SW 1271 (cell line): ENCODE measurements at places on chromosomes 1 and 21.

- DNase-seq: no peak
These were observed 23.4 kb upstream of the TDRD10 start for GRCh38 chr1:154478639-154479038.

DNA sequence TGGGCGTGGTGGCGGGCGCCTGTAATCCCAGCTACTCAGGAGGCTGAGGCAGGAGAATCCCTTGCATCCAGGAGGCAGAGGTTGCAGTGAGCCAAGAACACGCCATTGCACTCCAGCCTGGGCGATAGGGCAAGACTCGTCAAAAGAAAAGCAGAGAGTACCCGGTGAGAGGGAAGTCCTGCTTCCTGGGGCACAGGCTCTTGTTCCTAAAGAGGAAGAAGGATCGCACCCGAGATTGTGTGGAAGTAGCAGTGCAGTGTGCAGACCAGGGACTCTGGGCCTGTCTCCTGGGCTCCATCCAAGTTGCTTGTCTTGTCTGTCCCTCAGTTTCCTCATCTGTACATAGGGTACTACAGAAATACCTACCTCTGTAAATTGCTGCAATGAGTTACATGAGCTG, 29.6 kb downstream of the NBPF3 start:
- no peak for DNase-seq

GRCh38 chr1:165696625-165697100, 1.7 kb downstream of the ALDH9A1 start:
- DNase-seq: no peak

DNA sequence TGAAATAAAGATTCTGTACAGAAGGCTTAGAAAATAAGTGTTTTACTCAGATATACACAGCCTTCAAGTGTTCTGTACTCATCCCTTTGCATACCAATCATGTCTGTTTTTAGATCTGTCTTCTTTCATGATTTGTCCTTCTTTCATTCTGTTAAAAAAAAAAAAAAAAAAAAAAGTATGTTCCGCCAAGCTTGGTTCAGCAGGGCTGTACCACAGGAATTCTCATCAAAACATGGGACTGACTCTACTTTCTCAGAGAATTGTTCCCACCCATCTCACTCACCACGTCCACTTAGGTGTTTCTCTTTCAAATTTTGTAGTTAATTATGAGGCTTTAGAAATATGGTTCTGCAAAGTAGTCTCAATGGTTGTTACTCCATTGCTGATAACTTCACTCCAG, 119.0 kb downstream of the AK5 start:
- no peak for DNase-seq

GRCh38 chr1:59919746-59920145, 6.8 kb downstream of the CYP2J2 start:
- no peak for DNase-seq

- no peak for DNase-seq
These were observed 31.4 kb upstream of the OLIG2 start for GRCh38 chr21:32994305-32994704.

GRCh38 chr1:58802640-58803399, 19.0 kb upstream of the JUN start:
- no peak for DNase-seq

- DNase-seq: no peak
These were observed 32.1 kb downstream of the URB2 start for GRCh38 chr1:229657993-229658755.

GRCh38 chr21:31766899-31767298, 35.0 kb upstream of the SCAF4 start:
- no peak for DNase-seq

GRCh38 chr1:74463333-74463988, 49.0 kb downstream of the LRRC53 start:
- DNase-seq: no peak

GRCh38 chr1:227948493-227949260, 945 bp upstream of the WNT9A start:
- no peak for DNase-seq

GRCh38 chr1:90876101-90876500, 145.7 kb downstream of the ZNF644 start:
- DNase-seq: no peak

DNA sequence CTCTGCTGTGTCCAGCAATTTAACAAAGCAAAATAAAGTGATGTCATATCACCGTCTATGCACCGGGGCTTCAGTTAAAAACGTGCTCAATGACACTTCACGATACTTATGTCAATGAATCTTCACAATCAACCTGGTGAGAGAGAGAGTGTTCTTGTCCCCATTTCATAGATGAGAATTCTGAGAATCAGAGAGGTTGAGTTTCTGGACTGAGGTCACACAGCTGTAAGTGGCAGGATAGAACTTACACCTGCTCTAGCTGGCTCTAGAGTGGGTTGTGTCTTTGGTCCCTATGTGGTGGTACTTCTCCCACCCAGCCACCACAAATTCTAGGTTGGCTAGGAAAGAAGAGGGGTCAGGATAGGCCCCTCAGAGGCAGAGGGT, 5.2 kb downstream of the NTRK1 start:
- DNase-seq: no peak

DNA sequence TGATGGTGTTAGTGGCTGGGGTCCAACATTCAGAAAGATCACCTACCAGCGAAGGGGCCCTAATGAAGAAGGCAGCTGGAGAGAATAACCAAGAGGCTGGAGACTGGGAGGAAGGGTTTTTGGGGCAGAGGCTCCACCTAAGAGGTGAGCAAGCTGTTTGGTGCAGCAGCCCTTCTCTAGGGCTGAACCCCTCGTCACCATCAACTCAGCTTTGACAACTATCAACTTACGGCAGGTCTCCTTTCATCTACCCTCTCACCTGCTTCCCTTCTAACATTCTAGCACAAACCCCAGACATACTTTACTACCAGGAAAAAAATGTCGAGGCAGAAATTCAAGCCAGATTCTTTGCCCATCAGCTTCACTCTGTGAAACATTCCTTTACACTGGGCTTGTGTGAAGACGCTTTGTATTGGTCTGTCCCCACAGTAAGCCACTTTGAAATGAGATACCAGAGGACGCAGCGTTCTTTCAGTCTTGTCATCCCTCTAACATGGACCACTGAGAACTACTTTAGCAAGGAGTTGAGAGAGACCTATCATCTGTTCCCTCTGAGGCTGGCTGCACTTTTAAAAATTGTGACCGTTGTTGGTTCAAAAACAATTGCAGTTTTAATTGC, 84.6 kb downstream of the RAVER2 start:
- no peak for DNase-seq

DNA sequence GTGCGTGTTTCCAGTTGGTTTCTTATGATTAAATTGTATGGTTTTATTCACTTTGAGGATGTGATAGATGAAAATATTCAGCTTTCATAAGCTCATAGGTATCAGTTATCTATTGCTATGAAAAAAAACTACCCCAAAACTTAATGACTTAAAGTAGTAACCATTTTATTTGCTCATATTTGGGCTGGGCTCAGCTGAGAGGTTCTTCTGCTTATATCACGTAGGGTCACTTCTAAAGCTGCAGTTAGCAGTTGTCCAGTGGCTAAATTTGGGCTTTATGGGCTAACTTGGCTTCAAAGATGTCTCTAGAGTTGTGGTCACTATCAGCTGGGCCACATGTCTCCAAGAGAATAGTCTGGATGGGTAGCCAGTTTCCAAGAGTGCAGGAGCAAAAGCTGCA, 206.4 kb upstream of the LYPLAL1 start:
- no peak for DNase-seq

DNA sequence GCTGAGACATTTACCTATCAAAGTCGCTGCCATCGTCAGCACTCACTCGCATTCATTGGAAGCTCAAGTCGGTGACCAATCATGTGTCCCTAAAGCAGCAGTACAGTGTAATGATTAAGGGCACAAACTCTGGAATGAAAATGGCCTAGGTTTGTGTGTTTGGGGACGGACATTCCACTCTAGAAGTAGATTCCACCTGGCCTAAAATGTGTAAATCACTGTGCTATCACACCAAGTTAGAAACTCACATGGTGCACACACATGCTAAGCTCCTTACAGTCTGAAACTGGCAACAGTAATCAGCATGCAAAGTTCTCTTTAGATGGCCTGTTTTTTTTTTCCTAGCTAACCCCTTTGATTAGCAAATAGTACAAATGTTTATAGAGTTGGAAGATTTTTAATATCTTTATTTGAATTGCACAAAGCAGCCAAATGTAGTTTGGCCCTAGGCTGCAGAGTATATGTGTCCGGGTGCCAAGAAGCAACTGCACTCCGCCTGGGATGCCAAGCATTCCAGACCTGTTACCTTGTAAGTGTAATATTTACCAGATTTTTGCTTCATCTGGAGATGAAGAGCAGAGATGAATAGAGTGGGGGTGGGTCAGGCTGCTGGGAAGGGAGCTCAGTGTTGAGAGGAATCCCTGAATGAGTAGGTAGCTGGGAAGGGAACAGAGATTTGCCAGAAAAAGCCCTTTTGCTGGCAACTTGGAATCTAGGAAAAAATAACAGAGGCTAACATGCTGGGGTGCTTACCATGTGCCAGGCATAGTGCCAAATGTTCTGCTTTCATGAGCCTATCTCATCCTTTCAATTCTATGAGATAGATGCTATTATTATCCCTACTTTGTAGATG, 35.2 kb downstream of the TGFB2 start:
- DNase-seq: peak; percentile 50

DNA sequence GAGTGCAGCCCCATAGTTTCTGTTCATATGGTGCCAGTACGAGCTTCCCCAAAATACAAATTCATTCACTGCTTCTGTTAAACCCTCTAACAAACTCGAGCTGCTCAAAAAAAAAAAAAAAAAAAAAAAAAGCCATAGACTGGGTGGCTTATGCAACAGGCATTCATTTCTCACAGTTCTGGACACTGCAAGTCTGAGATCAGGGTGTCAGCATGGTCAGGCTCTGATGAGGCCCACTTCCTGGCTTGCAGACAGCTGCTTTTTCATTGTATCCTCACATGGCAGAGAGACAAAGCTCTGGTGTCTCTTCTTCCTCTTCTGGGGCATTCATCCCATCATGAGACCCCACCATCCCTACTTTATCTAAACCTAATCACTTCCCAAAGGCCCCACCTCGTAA, 121.6 kb downstream of the PTBP2 start:
- no peak for DNase-seq

GRCh38 chr1:23664837-23665795, 26.5 kb upstream of the RPL11 start:
- DNase-seq: no peak

DNA sequence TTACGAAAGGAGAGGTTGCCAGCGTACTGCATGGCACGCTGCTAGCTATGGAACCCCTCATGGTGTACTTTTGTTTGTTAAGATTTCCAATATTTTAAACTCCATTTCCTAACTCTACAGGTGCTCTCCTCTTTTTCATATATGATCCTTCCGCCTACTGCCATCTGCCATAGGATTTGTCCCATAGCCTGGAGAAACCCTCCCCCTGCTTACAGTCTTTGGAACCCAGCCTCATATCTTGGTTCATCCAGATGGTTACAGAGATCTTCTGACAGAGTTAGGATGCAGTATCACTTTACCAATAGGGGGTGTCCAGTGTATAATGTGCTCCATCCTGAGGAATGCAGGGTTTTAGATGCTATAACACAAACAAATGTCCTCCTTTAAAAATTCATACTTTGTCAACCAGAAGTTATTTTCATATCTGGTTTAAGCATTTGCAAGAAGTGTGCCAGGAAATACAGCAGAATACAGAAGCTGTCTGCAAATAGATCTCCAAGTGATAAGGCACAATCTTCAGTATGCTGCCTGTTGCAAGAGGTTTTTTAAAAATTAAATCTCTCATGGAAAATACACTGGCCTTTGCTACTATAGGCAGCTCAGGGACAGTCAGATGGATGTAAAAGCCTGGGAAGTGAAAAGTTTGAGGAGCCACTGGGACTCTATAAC, 377.8 kb downstream of the KCNH1 start:
- no peak for DNase-seq

- DNase-seq: no peak
These were observed 2.2 kb upstream of the RHEX start for GRCh38 chr1:206050655-206051235.

DNA sequence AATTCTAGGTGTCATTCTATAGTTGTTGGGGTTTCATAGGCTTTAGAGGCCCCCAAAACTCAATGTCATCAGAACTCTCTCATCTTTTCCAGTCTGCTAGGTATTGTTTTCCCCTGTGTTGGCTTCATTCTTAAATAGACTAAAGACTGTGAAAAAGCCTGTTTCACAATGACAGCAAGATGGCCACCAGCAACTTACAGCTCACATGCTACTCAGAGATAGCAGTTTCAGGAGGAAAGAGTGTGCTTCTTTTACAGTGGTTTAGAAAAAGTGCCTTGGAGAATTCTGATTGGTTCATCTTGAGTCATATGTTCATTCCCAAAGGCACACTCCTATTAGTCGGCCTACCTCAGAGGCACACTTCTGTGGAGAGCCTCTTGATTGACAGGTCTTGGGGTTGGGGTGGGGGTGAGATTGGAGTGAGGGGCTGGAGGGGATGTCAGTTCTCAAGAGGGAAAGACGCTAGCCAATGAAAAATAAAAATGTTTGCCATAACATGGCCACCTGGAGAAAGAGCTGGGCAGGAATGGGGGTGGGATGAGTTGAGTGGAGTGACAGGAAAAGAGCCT, 8.5 kb downstream of the IL23R start:
- DNase-seq: no peak

- no peak for DNase-seq
These were observed 12.4 kb downstream of the EPB41 start for GRCh38 chr1:28926629-28927265.

DNA sequence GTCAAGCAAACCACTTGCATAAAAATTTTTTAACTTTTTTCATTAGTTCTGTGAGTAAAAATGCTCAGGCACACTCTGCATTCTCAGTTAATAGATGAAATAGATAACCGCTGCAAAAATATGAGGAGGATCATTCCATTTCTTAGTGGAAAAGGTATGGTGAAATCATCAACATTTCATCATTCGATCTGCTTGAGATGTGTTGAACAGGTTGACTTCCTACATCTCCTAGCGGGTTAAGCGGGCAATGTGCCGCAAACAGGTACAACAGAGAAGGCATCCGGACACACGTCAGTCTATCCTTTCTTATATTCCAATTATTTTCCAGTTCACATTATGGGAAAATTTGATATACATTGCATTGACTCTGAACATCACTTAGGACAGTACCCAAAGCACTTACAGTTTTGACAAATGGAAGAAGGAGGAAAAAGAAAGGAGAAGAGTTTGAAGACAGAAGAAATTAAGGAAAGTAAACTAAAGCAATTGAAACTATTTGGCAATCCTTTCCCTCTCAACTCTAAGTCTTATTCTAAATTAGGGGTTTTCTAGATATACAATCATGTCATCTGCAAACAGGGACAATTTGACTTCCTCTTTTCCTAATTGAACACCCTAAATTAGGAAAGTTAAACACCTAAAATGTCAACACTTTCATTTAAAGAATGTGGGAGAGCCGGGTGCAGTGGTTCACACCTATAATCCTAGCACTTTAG, 33.5 kb downstream of the NIBAN1 start:
- no peak for DNase-seq

- DNase-seq: no peak
These were observed 54.4 kb upstream of the CDC42BPA start for GRCh38 chr1:227372726-227373130.

- DNase-seq: no peak
These were observed 62.2 kb downstream of the LRRC40 start for GRCh38 chr1:70143048-70143659.
